ENCODE measurements at places on chromosomes 7 and 10.
A peak's percentile ranks its signal among the peaks of the same experiment; 100 is the strongest.

DNA sequence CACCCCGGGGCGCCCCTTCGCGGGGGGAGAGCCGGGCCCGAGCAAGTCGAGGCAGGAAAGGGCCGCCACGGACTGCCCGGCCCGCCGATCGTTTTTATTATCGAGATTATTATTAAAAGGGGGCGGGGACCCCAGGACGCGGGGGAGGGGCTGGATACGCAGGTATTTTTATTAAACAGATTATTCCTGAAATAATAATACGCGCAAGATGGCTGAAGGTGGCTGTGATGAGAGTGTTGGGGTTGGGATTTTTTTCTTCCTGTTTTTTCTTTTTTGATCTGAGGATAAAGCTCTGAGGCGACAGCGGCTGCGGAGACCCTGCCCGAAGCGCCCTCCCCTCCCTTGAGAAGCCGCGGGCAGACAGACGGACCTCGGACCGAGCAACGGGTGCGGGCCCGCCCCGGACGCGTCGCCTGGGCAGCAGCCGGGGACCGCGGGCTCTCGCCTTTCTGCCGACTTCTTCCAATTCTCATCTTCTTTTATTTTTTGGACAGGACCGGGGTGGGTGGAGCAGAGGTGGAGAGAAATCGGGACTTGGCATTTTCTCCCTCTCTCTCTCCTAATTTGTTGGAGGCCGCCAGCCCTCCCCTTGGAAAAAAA is 1.4 kb upstream of the TRIM8 start:
- peak; percentile 80 for DNase-seq

DNA sequence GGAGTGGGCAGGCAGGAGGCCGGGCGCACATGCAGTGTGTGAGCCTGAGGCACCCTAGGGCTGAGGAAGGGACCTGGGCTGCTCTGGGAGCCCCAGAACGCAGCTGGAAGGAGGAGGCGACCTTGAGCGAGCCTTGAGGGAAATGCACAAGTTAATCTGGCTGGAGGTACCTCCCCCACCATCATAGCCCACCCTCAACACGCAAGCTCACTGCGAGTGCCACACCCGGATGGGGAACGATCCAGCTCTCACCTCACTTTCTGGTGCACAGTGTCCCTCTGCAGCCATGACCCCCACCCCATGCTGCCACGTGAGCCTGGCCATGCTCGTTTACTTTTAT is 162.4 kb upstream of the PPP2R2D start:
- DNase-seq = no peak

GRCh38 chr7:16874066-16874465 is 7.7 kb downstream of the AGR3 start:
- DNase-seq = no peak

- peak; percentile 71 for DNase-seq
Measured at GRCh38 chr10:3469639-3470020, 297.0 kb upstream of the PITRM1 start.

DNA sequence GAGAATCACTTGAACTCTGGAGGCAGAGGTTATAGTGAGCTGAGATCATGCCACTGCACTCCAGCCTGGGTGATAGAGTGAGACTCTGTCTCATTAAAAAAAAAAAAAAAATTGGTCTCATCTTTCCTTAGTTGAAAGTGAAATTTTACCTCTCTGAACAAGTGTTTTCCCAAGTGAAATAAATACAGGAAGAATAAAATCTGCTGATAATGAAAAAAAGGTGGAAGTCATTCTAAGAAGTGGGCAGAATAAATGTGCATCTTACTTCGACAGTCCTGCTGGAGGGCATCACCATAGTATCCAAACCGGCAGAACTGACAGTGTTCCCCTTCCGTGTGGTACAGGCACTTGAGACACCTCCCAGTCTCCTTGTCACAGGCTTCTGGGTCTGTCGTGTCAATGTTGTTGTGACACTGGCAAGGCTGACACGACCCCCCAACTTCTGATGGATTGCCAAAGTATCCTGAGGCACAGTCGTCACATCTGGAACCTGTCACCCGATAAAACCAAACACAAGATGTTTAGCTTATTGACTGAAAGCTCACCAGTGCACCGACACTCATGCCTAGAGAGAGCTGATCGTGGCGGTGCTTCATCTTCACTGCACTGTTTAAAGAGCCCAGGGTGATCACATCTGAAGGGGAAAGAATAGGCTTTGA is 49.6 kb downstream of the LAMB1 start:
- DNase-seq = no peak

- DNase-seq = peak; percentile 1
Measured at GRCh38 chr7:153193144-153193595, 433.6 kb downstream of the ACTR3B start.

DNA sequence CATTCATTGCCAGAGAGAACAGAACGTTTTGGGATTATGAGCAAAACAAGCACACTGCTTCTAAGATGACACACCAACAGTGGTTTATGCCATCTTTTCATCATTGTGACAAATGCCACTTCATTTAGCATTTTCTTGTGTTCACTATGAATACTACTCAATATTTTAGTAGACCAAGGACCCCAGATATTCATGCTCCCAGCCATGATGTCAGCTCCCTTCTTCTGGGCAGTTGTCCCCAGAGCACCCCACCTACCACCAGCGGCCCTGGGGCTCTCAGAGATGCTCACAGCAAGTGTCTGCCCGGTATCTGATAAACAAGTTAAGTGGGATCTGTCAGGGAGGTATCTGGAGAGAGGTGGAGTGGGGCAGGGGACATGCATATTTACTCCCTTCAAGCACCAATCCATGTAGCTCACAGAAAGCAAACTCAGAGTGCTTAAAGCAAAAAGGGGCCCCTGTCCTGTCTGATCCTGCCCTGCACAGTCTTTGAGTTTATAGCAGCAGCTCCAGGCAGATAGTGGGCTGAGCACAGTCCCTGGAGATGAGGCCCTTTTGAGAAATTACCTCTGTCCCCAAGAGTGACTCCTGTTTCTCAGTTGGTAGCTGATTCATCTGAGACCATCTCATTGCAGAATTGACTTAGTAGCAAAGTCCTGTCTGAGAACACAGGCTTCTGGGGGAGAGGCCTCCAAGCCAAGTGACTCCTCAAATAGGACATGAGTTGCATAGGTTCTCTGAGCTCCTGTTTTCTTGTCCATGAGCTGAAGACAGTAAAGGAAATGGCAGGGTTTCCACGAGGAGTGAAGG is 281.8 kb upstream of the KLF6 start:
- DNase-seq = no peak

DNA sequence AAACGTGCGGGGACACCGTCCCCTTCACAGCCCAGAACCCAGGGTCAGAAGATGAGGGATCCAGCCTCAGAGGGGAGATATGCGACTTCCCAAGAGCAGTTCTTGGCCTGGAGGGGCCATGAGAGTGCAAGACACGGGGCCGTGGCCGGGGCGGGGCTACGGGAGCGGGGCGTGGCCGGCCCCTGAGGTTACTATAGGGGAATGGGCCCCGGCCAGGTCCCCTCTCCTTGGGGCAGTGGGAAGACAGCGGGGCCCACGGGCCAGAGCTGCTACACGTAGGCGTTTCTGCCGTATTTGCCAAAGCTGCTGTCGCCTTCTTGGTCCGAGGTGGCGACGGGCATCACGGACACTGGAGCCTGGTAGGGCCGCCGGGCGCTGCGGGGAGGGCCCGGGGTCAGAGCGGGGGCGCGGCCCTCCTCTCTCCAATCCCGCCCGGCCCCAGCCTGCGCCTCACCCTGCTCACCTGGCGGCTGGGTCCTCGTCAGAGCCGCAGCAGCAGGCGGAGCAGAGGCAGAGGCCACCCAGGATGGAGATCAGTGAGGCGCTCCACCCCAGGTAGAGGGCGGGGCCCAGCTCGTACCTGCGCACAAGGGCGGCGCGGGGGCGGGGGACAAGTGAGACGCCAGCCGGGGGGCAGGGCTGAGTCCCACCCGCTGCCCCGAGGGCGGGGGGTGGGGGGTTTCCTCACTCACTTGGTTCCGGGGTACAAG is 5.3 kb downstream of the CLDN15 start:
- no peak for DNase-seq

GRCh38 chr10:72156223-72156622 is 59.6 kb upstream of the ANAPC16 start:
- no peak for DNase-seq

GRCh38 chr7:2999078-2999500 is 44.6 kb downstream of the CARD11 start:
- DNase-seq = no peak

DNA sequence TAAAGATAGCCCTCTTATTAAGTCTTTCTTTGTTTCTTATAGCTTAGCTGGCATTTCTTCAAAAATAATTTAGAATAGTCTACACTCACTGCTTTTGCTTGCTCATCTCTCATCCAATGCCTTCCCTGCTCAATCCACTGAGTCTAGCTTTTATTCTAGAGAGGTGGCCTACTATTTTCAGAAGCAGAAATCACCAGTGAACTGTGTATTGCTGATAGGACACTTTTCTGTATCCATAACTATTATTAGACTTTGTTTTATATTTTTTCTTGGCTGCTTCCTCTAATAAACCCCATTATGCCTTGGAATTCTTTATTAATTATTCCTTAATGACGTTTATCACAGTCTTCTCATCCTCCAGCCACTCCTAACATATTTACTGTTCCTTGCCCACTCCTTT is 206.8 kb downstream of the SEMA3A start:
- DNase-seq = no peak

DNA sequence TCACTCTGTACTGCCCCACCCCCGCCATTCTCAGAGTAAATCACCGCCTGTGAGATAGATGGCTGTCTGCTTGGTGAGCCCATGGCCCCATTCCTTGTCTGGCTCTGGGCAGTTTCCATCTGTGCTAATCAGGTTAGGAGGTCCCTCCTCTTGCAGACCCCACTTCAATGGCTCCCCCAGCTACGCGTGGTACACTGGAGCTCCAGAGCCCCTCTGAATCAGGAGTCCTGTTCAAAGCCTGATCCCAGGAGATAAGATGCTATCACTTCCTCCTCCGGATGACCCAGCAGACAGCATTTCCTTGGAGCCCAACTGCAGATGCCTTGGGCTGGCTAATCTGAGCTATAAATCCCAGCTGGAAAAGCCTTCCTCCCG is 122.3 kb downstream of the SH3PXD2A start:
- no peak for DNase-seq

DNA sequence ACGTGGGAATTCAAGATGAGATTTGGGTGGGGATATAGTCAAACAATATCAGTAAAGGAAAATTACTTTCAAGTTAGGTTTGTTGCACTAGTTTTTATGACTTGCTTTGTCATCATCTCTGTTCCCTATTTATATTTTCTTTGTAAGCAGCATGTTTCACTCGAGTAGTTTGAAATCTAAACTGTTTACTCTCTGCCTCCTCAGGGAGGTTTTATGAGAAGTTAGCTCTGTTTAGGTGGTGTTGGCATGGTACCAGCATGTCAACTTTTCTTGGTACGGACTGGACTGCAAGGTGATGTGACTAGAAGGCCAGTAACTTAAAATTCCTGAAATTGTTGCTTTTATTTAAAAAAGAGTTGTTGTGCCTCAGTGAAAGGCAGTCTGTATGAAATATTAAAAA is 59.2 kb upstream of the MTPN start:
- no peak for DNase-seq

DNA sequence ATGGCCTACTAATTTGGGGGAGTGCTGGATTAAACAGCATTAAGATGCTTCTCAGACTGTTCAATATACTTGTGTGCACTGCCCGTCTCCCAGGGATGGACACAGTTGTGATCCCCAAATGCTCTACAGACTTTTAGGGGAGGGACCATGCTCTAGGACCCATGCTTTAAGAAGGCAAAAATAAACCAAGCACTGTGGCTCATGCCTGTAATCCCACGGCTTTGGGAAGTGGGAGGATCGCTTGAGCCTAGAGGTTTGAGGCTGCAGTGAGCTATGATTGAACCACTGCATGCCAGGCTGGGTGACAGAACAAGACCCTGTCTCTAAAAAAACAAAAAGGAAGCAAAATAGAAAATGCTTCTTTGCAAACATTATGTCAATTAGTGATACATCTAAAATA is 102.6 kb downstream of the VOPP1 start:
- no peak for DNase-seq

GRCh38 chr7:123711832-123712293 is 36.9 kb downstream of the WASL start:
- DNase-seq = peak; percentile 9

DNA sequence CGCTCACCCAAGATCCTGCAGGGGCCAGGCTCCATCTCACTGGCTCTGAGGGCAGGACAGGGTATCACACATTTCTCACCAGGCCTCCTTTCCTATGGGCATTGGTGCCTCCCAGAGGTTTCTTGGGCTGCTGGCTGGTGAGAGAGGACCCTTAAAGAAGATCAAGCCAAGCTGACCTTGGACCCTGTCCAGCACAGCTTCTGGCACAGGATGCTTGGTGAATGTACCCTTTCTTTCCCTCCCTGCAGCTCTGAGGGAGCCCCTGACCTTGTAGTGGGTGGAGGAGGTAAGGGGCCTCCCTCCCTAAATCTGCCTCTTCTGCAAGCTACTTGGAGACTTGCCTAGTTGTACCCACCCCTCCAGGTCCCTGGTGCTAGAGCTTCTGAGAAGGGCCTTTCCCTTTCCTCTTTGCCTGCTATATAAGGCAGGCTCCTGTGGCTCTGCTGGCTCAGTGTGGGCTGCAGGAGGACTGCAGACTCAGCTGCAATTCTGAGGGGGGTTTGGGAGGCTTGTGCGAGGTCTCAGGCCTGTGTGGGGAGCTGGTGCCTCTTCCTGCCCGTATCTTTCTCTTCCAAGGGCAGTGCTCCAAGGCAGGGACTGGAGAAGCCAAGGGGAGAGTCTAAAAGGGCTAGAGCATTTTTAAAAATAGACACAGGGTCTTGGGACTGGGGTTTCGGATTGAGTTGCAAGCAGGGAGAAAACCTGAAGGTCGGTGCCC is 11.7 kb upstream of the TRIM8 start:
- DNase-seq = peak; percentile 55

DNA sequence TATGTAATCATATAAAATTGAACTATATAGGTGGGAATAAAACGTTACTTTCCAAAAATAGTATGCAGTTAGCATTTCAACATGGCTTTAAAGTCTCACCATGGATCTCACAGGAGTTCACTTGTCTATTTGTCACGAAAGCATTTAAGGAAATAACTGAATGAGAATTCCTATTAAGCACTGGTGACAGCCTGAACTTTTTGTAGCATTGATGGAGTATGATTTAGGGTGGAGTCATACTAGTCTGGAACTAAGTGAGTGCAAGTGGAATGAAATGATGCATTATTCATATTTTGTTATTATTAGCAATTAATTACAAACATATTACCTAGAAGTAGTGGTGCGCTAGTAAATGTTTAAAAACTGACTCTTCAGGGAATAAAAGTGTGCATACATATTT is 26.0 kb upstream of the HIBADH start:
- peak; percentile 20 for DNase-seq

DNA sequence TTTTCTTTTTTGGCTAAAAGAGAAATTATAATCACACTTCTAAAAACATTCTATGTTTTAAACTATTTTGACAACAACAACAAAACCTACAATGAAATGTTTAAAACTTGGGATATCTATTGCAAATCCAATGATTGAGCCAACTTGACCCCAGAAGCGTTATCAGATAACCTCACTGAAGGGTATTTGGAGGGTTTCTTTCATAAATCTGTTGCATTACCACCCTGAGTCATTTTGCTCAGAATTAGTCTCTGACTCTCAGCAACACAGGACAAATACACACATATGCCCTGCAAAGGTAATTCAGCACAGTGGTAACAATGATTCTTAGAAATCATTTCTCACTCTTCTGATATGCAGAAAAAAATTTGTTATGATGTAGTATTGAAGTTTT is 2.3 kb upstream of the COL1A2 start:
- DNase-seq = peak; percentile 71
